ENCODE measurements at places on chromosomes 1 and 21.

GRCh38 chr1:168845140-168845539, 116.1 kb upstream of the DPT start:
- no peak for DNase-seq

- peak; percentile 33 for DNase-seq
Observed at GRCh38 chr1:222370913-222371675, 176.8 kb downstream of the HHIPL2 start.

GRCh38 chr21:41868062-41868710, 11.0 kb downstream of the PRDM15 start:
- DNase-seq: peak; percentile 32

DNA sequence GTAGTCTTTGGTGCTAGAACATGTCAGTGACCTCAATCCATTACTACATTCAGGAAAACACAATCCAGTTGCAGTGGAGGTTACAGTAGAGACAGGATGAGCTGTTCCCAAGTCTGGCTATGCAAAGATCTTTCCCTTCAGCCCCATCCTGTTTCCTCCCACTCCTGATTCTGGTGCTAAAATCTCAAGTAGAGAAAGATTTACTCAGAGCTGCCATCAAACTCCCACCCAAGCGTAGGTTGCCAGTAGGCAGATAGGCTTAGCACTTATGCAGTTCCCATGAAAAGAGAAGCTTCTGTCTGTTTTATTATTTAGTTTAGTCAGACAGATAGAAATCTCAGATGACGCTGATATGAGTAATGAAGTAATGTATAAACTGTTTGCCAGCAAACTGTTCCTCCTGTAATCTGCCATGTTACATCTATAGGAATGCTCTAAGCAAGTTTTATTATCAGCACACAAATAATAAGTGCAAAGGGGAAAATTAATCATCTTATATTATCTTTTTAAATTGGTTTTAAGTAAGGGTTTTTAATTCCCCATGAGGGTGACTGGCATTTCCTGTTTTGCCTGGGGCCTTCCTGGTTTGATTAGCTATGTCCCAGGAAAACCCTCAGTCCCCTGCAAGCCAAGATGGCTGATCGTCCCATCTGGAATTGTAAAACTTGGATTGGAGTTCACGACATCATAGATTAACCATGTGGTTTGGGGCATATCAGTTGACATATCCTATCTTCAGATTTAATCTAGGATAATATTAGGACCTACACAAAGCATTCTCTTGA, 188.3 kb upstream of the PALMD start:
- no peak for DNase-seq

- no peak for DNase-seq
Observed at GRCh38 chr1:154488922-154489321, 13.1 kb upstream of the TDRD10 start.

- no peak for DNase-seq
Observed at GRCh38 chr1:76279101-76279748, 204.7 kb downstream of the ST6GALNAC3 start.

DNA sequence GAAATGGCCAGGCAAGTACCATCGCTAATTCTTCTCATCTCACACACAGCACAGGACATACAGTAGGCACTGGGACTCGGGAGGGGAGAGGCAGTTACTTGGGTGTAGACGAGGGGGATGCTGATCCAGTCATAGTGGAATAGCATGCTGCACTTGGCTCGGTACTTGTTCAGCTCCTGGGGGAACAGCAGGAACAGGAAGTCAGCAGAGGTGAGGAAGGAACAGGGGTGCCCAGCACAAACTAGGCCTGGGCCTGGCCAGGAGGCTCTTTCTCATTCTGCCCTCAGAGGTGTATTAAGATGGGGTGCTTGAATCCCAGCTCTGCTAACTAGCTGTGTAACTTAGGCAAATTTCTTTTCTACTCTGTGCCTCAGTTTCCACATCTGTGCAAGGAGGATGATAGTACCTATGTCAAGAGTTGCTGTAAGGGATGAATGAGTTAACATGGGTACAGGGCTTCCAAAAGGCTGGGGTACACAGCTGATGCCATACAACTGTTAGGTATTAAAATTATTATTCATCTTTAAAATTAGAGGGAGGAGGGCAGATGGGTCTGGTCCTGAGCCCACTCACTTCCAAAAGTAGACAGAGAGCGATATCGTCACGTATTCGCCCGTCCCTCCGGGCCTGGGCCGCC, 2.4 kb downstream of the BEST4 start:
- no peak for DNase-seq

DNA sequence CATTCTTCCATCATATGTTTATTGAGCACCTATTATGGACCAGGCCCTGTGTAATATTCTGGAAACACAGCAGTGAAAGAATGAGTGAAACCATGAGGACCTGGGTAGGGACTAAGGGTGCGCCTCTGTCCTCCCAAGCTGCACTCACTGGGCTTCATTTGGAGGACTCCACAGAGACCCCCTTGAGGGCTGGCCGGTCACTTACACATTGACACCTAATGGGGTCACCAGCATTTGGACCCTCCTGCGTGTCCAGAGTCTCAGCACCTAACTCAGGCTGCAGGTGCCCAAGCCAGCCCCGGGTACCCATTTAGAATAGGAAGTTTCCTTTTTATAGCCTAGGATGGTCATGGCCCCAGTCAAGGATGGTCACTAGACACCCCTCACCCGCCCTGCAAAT, 2.8 kb upstream of the FNDC5 start:
- DNase-seq: no peak

DNA sequence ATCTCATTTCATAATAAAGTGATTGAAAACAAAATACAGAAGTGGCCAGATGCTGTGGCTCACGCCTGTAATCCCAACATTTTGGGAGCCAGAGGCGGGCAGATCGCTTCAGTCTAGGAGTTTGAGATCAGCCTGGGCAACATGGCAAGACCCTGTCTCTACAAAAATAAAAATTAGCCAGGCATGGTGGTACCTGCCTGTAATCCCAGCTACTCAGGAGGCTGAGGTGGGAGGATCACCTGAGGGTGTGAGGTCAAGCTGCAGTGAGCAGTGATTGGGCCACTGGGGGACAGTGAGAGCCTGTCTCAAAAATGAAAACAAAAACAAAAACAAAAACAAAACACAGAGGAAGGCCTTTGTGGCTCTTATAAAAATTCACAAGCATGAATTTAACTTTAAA, 38.6 kb downstream of the TRIM33 start:
- DNase-seq: no peak

DNA sequence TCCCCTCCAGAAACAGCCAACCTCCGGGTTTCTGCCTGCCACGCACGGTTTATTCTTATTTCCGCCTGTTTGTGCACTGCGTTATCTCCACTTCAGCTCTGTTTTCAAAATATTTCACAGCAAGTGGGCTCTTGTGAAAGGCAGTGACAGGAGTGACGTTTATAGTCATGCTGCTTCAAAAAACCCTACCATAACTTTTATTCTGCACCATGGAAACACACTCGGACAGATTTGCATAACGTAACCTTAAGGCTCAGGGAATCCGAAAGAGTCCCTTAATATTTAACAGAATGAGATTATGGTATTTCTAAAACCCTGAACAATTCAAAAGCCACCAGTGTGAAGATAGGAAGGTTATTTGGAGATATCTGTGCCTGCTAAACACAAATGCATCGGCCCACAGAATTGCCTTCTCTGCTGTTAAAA, 782 bp upstream of the SDE2 start:
- DNase-seq: no peak

DNA sequence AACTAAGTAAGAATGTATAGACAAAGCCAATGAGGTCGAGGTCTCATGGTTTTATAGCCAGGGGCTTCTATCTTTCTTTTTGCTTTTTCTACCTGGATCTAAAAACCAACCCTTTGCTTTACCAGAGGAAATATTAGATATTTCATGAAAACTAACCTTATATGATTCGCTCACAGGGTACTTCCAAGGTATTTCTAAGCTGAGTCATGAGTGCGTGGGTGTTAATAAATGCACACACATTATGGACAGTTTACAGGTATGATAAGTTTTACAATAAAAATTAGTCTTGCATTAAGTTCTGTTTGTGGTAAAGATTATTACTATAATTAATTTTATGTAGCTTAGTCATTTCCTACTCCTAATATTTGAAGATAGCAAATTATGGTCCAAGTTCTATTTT, 217.2 kb downstream of the CHRM3 start:
- DNase-seq: no peak

DNA sequence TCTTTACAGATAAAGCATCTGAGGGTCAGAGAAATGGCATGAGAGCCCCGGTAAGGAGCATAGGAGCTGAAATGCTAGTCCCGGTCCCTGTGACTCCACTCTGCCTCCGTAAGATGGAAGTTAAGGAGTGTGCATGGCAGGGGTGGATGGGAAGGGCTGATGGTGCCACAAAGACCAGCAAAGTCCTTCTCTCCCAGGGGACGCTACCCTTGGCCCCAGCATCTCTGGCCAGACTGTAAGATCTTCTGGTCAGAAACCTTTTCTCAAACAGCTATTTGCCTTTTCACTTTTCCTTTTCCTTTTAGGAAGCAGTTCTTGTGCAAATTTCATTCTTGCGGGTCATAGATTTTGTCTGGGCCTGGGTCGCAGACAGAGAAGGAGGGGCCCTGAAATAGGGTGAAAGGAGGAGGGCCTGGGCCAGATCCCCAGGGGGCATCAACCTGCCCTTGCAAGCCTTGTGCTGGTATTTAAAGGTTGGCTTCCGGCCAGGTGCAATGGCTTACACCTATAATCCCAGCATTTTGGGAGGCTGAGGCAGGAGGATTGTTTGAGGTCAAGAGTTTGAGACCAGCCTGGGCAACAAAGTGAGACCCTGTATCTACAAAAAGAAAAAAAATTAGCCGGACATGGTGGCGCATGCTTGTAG, 14.4 kb upstream of the EPS8L3 start:
- no peak for DNase-seq

GRCh38 chr1:69737527-69738185, 169.9 kb downstream of the LRRC7 start:
- peak; percentile 64 for DNase-seq

- peak; percentile 24 for DNase-seq
Observed at GRCh38 chr1:109719337-109719837, 7.3 kb downstream of the GSTM5 start.

DNA sequence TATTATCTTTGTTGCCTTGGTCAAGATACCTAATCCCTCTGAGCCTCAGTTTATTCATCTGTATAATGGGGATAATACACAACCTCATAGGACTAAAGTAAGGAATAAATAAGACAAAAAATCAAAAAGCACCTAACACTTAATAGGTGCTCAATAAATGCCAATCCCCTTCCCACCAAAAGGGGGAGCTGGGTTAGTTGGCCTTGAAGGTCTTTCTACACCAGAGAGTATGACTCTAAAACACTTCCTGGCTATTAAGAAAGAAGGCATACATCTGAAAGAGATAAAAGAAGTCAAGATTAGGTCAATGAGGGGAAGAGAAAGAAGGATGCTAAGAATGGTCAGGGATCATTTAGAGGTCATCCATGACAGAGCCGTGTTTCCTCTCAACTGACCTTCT, 11.1 kb downstream of the VSIG8 start:
- no peak for DNase-seq

- no peak for DNase-seq
Observed at GRCh38 chr1:55639526-55639925, 424.4 kb upstream of the USP24 start.

- no peak for DNase-seq
Observed at GRCh38 chr1:233012021-233012420, 61.6 kb downstream of the NTPCR start.

DNA sequence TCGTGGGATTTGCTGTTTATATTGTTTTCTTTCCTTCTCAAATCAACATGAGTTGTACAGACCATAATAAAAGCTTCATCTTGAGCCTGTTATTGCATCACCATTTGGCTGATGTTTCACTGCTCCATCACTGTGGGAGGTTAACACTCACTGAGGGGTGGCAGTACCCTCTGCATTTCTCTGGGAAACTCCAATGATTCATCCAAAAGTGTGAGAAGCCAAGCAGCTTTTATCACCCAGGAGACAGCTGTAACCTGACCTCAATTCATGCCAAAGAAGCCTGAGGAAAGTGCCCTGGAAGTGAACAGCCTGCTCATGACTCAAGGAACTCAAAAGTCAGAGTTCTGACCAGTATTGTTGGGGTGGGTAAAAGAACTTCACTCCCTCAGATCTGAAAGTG, 84.1 kb downstream of the GPR88 start:
- DNase-seq: peak; percentile 92

GRCh38 chr1:32350785-32351398, 11.4 kb downstream of the FAM229A start:
- DNase-seq: peak; percentile 41

DNA sequence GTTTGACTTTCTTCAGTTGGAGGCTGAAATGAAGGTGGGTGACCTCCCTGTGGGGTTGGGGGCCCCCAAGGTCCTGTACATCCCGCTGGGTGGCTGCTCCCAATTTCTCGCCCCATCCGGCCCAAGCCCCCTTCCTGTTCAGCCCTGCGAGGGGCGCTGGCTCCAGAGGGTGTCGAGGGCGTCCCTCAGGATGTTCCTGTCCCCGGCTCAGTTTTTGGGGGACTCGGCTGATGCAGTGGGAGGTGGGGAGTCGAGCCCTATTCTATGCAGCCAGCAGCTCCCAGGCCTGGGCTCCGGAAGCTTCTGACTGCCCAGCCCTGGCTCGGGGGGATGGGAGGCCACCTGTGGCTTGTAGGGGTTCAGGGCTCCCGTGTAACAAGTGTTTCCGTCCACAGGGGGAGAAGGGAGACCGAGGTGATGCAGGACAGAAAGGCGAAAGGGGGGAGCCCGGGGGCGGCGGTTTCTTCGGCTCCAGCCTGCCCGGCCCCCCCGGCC, 38.2 kb downstream of the SLC19A1 start:
- DNase-seq: no peak

DNA sequence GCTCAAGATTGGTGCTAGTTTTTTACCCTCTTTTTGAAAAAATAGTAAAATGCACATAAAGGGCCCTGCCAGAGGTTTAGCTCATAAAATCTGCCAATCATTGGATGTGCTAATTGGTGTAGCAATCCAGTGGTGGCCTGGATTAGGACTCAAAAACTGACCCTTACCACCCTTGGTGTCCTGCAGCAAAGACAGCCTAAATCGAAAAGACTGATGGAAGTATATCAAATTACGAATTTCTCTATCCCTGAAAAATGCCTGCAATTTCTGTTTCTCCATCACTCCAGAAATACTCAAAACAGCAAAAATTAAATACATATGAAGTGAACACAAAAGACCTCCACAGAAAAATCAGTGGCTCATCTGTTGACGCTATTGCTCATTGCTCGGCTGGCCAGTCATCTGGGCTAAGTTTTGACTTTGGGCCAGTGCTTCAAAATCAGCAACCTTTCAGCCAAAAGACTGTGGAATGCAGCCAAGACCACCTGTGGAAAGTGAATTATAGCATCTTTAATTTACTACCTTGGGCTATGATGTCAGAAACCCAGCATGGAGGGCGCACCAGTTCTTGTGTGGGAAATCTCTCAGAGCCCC, 30.0 kb downstream of the WLS start:
- DNase-seq: peak; percentile 44

- DNase-seq: no peak
Observed at GRCh38 chr21:35349376-35350080, 300.4 kb upstream of the RUNX1 start.

DNA sequence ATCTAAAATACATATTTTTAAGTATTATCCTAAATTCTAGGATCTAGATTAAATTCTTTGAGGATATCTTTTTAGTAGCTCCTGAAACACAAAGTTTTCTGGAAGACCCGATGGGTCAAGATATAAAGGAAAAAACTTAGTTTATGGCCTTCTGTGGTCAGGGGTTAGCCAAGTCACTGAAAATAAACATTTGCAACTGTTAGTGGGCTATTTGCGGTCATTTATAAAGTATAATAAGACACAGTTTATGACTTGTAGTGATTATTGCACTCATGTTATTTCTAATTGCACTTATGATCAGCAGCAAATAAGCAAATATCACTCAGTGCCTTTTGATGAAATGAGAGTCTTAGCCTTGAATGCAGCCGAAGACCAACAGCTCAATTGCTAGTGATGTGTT, 183.3 kb downstream of the NFIA start:
- DNase-seq: no peak

- DNase-seq: no peak
Observed at GRCh38 chr1:111378791-111379190, 48.7 kb downstream of the OVGP1 start.
